CD8-positive, alpha-beta memory T cell (primary cell): ENCODE measurements at places on chromosomes 3 and 15.

- DNase-seq = no peak
- H3K27ac ChIP-seq = no peak overlapping the region
- H3K36me3 ChIP-seq = no peaks in the 10 kb centered on the region
- no peaks in the 10 kb centered on the region for H3K27me3 ChIP-seq
Observed at GRCh38 chr15:28948036-28948435, 62.3 kb downstream of the APBA2 start.

DNA sequence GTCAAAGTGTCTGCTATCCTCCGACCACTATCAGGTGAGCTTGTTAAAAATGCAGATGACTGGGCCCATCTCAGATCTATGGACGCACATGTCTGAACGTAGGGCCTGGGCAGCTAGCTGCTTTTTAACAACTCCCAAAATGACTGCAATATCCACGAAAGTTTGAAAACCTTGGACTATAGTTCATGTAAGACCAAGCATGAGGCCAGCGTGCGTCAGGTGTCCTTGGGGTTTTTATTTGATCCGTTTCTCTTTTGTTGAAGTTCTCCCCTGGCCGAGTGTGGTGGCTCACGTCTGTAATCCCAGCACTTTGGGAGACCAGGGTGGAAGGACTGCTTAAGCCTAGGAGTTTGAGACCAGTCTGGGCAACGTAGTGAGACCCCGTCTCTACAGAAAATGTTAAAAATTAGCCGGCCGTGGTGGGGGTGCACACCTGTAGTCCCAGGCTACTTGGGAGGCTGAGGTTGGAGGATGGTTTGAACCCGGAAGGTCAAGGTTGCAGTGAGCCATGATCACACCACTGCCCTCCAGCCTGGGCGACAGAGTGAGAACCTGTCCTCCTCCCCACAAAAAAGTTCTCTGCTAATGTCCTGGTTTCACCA, 9.5 kb downstream of the SLC51A start:
- no peak for DNase-seq
- no peaks in the 10 kb centered on the region for H3K36me3 ChIP-seq
- no peak overlapping the region for H3K4me3 ChIP-seq
- H3K27ac ChIP-seq = no peak overlapping the region
- no peaks in the 10 kb centered on the region for H3K4me1 ChIP-seq

- H3K4me1 ChIP-seq = no peaks in the 10 kb centered on the region
- no peaks in the 10 kb centered on the region for H3K36me3 ChIP-seq
- H3K27ac ChIP-seq = no peak overlapping the region
- no peak for DNase-seq
Observed at GRCh38 chr3:174949523-174949922, 90.4 kb downstream of the NAALADL2 start.

DNA sequence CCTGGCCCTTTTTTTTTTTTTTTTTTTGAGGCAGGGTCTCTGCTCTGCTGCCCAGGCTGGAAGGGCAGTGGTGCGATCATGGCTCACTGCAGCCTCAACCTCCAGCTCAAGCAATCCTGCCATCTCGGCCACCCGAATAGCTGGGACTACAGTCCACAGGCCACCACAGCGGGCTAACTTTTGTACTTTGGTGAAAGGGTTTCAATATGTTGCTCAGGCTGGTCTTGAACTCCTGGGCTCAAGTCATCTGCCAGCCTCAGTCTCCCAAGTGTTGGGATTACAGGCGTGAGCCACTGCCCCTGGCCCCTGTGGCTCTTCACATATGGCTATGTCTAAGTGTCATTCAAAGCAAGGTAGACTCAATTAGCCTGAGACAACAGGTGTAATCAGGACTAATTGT, 8.8 kb upstream of the DPPA2 start:
- no peak overlapping the region for H3K4me3 ChIP-seq
- no peaks in the 10 kb centered on the region for H3K36me3 ChIP-seq
- no peak overlapping the region for H3K27ac ChIP-seq
- no peak for DNase-seq
- no peaks in the 10 kb centered on the region for H3K4me1 ChIP-seq
- no peaks in the 10 kb centered on the region for H3K27me3 ChIP-seq

DNA sequence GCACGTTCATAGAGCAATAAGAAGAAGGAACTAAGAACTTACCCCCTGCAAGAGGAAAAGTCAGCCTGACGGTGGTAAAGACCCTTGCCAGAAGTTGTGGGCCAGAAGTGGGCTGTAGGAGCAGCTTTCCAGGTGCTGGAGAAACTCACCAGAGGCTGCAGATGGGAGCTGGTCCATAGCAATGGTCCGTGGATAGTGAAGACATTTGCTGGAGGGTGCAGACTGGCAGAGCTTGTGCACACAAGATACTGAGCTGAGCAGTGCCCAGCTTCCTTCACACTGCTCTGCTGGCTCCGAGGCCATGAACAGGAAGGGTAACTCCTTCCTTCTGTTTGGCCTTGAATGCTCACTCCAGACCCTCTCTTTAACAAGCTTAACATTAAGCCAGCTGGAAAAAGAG, 149.8 kb upstream of the BNIP2 start:
- no peak overlapping the region for H3K27ac ChIP-seq
- H3K4me3 ChIP-seq = no peak overlapping the region
- DNase-seq = no peak
- H3K27me3 ChIP-seq = no peaks in the 10 kb centered on the region

GRCh38 chr3:62795978-62796657, 79.1 kb downstream of the CADPS start:
- H3K27ac ChIP-seq = no peak overlapping the region
- H3K4me3 ChIP-seq = no peak overlapping the region
- H3K36me3 ChIP-seq = no peaks in the 10 kb centered on the region
- DNase-seq = no peak
- H3K4me1 ChIP-seq = no peaks in the 10 kb centered on the region
